ENCODE measurements at places on chromosomes 2 and 18.

- DNase-seq: no peak
Observed at GRCh38 chr2:161122772-161123530, 37.3 kb upstream of the TANK start.

DNA sequence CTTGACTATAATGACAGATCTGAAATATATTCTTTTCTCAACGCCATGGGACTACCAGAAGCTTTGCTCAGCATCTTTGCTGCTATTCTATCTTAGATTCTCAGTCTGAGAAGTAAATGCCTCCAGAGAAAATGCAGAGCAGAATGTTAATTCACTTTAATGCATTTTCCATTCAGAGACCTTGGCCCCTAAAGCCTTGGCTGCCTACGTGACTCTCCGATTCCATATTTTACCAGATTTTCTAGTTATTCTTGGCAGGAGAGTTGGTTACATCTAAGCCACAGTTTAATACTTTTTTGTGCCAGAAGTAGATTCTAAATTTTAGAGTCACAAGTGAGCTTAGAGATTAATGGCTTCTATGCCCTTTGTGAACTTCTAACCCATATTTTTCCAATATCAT is 837.1 kb upstream of the POU3F3 start:
- no peak for DNase-seq

DNA sequence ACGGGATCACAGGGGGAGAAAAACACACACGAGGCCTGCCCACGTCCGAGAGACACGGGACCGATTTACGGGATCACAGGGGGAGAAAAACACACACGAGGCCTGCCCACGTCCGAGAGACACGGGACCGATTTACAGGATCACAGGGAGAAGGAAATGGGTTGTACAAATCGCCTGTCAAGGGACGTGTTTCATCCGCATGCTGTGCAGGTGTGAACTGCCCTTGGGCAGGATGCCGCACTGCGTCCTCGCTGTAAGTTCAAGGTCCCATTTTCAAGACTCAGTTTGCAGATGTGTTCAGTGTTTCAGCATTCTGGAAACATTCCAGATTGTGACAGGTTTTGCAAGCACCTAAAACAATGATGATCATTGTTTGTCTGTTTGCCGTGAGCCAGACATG is 2.3 kb upstream of the KCNG2 start:
- no peak for DNase-seq

- no peak for DNase-seq
Observed at GRCh38 chr2:31402388-31402787, 12.2 kb downstream of the XDH start.

DNA sequence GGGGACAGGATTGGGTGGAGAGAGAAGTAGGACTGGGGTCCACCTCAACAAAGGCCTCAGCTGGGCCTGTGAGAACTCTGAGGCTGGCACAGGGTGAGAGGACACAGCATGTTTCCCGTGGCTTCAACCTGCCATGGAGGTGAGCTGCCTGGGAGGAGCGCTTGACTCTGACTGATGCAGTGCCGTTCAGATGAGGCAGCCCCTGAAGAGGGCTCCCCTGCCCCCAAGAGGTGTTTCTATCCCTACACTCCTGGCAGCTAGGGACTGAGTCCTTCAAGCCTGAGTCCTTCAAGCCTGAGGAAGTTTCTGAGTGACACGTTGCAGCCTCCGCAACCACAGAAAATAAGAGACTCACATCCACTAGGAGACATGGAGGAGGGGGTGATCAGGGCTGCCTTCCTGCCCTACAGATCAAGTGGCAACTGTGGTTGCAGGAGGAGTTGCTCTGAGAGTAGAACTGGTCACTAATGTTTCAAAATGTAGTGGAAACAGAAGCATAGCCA is 49.6 kb upstream of the TMEM177 start:
- no peak for DNase-seq

GRCh38 chr2:39379643-39380524 is 57.2 kb downstream of the MAP4K3 start:
- DNase-seq: no peak

DNA sequence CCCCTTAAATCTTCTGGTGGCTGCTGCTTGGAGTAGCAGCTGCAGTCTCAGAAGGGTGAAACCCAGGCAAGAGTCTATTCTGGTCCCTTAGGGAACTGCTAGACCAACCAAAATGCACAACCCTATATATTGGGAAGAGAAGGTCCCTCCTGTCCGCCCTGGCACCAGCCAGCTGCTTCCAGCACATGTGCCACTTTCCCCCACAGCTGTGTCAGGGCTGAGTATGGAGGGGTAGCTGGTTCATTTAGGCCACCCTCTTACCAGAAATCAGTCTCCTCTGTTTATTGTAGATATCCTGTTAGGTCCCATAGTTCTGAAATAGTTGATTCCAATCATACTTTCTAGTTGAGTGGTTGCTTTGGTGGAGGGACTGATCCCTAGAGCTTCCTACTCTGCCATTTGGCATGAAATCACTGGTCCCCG is 68.9 kb downstream of the BIRC6 start:
- DNase-seq: no peak

- no peak for DNase-seq
Observed at GRCh38 chr2:84939426-84940087, 31.4 kb upstream of the KCMF1 start.

DNA sequence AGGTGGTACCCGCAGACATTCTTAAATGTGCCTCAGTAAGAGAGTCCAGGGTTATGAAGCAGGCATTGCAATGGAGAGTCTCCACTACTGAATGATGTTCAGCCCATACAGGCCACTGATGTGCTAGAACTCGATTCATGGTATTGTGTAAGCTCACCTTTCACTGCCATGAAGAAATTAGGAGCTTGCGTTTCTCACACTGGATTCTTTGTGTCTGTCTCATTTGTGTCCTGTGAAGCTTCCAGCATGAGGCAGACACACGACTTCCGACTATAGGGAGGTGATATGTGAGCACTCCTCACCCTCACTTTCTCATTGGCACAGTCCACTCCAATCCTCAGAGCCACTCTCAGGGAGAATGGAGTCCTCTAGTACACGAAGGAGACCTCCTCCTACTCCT is 677.4 kb upstream of the RAB6C start:
- no peak for DNase-seq

DNA sequence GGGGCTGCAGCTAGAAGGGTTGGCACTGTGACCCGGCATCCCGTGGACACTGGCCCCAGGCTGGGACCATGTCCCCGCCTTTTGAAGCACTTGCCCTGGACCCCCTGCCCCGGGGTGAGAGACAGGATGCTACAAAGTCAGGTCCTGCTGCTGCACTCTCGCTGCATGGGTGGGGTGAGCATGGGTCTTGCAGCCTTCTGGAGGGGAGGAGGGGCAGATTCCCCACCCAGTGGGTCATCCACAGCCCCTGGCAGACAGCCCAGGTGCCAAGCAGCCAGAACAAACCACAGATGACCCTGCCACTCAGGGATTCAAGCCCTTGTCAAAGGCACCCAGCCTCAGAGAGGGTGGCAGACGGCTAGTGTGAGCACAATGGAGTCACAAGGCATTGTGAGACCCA is 5.7 kb upstream of the NMUR1 start:
- DNase-seq: no peak

- no peak for DNase-seq
Observed at GRCh38 chr2:120485096-120485495, 139.2 kb downstream of the INHBB start.

DNA sequence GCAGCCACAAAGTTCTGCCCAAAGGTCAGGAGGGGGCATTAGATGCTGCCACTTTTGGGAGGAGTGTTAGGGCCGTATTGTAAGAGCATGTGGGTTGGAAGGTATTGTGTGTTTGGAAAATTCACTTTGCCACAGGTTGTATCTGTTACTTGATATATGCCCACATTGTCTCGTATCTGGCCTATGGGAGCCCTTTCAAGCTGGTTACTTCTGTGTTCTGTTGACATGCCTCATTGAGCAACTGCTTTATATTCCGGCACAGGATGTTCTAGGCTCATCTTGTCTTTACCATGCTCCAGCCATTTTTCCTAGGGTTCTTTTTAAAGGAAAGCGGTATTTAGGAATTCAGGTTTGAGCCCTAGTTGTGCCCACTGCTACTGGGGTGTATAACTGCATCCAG is 6.0 kb downstream of the ADNP2 start:
- no peak for DNase-seq

Measured in caudate nucleus (tissue), 63 donors.